ENCODE measurements at places on chromosomes 3 and 15.

- DNase-seq = no peak
Observed at GRCh38 chr3:71201939-71202338, 381.6 kb downstream of the FOXP1 start.

- no peak for DNase-seq
Observed at GRCh38 chr15:91552555-91552954, 301.0 kb upstream of the SLCO3A1 start.

GRCh38 chr3:59289831-59290230, 240.0 kb upstream of the CFAP20DC start:
- no peak for DNase-seq

DNA sequence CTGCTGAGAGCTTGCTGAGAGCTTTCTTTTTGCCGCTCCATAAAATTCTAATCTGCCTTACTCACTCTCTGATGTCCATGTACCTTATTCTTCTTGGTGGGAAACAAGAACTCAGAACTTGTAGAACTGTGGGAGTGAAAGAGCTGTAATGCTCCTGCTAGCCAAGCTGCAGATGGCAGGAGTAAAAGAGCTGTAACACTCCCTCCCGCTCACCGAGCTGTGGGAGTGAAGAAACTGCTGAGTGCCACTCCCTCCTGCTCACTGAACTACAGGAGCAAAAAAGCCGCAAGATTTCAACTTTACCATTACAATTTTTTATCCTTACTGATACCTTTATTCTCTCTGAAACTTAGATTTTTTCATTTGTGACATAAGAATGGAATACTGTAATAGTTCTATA, 199.1 kb downstream of the SI start:
- no peak for DNase-seq

GRCh38 chr15:93210995-93211394, 122.0 kb upstream of the RGMA start:
- no peak for DNase-seq
